SJCRH30 (cell line): ENCODE measurements at places on chromosomes 16 and 17.

- DNase-seq: no peak
These were observed 58.4 kb downstream of the NXN start for GRCh38 chr17:921161-921560.

DNA sequence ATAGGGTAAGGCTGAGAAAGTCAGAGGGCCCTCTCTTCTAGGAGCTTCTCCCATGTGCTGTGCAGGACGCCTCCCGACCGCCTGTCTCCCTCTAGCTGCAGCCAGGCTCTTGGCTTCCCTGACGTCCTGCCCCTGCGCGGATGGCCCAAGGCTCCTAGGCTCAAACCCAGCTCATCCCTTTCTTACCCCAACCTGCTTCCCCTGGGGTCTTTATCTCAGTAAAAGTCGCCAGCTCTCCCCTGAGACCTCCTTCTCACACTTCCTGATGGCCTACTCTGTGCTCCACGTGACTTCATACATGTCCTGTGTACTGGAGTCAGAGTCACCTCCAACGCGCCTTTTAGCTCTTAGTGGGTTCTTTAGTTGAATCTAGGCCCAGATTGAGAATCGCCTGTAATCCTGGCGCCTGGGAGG is 1.1 kb upstream of the ZNF747 start:
- peak; percentile 71 for DNase-seq

GRCh38 chr17:7296189-7296861 is 1.9 kb upstream of the YBX2 start:
- DNase-seq: peak; percentile 72

GRCh38 chr17:73733517-73733916 is 89.3 kb upstream of the SDK2 start:
- DNase-seq: no peak

- no peak for DNase-seq
These were observed 24.2 kb upstream of the ABCA9 start for GRCh38 chr17:69084911-69085310.

GRCh38 chr17:74864866-74865395 is 5.2 kb upstream of the GRIN2C start:
- DNase-seq: peak; percentile 76
